ENCODE measurements at places on chromosomes 12 and 14.

DNA sequence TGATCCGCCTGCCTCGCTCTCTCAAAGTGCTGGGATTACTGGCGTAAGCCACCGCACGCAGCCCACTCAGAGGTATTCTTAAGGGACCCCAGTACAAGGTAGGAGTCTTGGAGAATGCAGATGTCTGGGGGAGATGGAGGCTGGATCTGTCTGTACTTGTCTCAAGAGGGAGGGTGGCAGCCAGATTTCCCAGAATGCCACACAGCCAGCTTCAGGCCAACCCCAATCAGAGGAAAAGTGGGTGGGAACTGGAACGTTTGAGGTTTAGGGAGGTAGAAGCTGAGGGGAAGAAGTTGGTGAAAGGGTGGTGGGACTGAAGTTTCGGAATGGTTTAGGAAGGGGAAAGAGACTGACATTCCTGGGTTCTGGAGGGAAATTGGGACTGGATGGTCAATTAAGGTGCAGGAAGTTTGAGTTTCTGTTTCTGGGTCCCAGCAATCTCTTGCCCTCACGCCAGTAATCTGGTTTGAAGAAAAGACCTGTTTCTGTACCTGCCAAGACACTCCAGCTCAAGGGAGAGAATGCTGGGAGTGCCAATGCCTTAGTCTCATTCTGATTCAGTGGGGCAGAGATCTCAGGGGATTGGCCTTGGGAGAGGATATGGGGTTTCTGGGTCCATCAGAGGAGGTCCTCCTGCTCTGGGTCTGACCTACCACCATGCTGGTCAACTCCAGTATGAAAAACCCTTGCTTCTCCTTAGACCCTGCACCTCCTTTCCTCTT lies 8.1 kb upstream of the ZNF385A start:
- no peak for DNase-seq

- no peak for DNase-seq
Measured at GRCh38 chr12:126163984-126164383, 1098.7 kb downstream of the AACS start.

DNA sequence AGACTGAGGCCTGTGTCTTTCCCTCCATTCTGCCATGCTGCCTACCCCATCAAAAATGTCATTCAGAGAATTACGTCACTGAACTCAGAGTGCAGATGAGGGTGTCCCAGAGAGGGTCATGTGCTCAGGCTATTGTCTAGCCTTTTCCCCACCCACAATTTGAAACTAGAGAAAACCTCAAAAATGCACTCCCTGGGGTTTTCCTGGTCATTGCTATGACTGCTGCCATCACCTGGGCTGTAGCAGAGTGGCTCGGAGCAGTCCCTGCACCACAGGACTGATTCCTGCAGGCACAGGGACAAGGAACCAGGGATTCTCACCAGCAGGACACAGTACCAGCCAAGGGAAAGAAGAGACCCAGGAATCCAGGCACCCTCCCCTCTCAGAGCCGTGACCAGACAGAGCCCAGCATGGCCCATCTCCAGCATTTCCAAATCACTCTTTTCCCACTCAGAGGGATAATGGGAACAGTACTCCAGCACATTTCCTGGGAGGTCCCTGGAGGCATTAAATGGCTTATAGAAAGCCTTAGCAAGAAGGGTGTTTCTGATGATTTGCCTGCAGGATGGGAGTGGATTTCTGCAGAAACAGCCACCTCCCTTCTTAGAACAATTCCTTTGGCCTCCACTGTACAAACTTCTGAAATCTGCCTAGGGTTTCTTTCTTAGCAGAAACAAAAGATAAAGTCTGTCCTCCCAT lies 45.9 kb downstream of the VWF start:
- DNase-seq = no peak

- no peak for DNase-seq
Measured at GRCh38 chr12:103455020-103455763, 40.6 kb downstream of the C12orf42 start.

DNA sequence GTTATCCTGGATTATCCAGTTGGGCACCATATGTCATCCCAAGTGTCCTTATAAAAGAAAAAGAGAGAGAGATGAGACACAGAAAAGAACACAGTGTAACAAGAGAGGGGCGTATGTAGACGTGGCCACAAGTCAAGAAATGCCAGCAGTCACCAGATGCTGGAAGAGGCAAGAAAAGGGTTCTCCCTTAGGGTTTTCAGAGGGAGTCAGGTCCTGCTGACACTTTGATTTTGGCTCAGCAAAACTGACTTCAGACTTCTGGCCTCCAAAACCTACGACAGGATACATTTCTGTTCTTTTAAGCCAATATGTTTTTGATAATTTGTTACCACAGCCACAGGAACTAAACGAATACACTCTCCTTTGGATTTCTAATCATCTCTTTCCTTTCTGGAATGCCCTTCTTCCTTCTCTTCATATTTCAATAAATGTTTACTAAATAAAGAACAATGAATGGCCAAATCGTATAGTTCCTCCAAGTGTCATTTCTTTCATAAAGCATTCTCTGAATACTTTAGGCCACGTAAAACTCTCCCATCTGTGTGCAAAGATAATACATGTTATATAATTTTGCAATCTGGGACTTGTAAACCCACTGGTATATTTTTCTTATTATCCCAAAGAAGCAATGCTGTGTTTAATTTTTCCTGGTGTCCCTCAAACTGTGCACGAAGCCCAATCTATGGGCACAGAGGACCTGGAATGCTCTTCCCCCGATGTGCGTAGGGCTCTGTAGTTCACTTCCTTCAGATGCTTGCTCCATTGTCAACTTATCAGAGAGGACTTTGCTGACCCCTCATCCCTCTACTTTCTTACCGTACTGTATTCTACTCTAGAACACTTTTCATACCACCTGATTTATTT lies 303.6 kb downstream of the CEP128 start:
- DNase-seq = no peak

DNA sequence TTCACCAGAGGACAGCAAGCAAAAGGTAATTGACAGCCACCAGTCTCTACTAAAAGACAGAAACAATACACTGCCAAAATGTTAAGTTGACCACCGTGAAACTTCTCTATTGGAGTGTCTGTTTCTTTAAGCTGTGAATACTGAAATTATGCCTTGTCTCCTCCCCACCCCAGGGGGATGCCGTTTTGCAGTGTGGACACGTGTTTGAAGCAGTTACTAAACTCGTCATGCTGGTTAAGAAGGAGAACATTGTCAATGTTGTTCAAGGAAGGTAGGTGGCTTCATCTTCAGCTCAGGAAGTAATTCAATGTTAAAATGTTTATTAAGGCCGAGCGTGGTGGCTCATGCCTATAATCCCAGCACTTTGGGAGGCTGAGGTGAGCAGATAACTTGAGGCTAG lies 32.8 kb downstream of the KCTD10 start:
- DNase-seq = no peak

DNA sequence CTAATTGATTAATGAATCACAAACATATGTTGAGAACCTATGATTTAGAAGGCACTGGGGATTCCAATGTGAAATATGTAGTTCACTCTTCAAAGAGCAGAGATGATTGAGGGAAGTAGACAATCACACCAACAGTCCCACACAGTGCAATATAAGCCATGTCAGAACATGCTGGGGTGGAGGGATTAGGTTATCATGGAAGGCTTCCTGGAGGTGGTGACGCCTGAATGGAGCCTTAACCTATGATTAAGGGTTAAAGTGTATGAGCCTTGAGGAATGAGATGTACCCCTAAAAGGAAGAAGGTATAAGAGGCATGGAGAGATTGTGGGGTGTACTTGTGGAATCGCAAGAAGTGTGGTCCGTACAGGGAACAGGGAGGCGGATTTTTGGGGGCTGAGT lies 31.3 kb downstream of the ERH start:
- DNase-seq = no peak

DNA sequence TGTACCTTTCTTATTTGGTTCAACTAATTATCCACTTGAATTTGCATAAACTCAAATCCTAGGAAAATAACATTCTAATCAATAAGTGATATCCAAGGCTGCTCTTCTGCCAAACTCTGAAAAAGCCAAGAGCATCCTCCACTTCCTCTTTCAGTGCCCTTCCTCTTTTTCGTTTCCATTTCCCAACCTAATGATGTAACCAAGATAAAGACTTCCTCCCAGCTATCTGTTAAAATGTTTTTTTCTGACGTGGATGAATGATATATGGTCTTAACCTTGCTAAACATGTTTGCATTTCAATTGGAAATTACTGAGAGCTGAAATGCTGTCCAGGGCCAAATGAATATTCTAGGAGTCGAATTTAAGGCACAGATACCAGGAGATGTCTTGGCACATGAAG lies 459.5 kb upstream of the PDE3A start:
- DNase-seq = no peak

DNA sequence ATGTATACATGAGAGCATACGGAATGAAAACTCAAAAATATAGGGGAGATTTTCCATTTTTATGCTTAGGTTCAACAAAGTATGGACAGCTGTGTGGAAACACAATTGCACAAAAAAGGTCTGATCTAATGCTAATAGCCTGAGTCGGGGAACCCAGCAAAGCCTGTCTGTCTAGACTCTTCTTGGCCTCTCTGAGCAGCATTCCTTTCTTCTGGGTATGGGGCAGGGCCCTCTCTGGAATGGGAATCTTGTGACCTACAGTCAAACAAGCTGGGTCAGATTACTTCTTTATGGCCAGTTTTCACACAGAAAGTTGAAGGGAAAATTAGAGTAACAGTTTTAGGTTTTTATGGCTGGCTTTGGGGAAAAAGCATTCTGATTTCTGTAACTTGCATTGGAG lies 534.0 kb upstream of the LMO3 start:
- DNase-seq = no peak

DNA sequence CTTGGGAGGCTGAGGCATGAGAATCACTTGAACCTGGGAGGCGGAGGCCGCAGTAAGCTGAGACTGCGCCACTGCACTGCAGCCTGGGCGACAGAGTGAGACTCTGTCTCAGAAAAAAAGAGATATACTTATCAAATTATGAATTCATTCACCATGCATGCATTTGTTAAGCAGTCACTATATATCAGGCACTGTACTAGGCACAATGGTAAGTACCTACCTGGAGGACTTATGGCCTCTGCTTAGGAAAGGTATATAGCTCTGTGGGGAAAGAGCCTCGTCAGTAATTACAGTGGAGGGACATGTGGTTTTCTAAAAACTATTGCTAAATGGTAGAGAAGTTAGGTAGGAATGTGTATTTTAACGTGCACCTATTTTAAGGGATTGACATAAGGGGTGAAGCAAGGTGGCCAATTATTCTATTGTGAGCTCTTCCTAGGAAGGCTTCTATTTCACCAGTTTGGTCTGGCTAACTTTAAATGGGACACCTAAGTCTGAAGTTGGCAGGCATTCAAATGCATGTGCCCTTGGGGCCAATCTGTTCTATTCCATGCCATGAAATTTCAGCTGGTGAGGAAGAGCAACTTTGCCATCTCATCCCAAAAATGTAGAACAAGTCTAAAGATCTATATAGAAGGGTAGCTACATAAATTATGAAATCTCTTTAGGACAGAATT lies 15.0 kb downstream of the TCP11L2 start:
- no peak for DNase-seq

DNA sequence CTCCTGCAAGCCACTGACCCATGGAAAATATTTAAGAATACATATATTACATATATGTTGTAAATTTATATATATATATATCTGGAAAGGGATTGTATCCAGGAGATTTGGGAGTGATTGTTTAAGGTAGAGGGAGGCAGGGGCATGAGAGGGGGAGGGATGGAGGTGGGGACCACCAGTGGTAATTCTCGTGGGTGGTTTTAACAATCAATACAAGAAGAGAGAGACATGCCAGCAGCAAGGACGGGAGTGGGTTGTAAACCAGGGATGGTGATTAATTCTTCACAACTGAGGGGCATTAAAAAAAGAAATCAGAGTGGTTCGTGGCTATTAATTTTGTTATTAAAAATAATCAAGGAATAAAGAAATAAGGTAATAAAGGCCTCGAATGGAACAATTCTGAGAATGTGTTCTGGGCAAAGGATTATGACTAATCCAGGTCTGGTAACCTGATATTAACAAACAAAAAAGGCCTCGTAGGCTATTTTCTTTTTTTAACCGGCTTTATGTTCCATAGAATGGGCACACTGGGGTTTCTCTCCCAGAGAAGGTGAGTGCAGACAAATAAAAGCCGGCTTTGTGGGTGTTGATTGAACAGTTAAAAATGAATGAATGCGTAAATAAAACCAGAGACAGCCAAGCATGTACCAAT lies 8.3 kb upstream of the RTL1 start:
- no peak for DNase-seq

DNA sequence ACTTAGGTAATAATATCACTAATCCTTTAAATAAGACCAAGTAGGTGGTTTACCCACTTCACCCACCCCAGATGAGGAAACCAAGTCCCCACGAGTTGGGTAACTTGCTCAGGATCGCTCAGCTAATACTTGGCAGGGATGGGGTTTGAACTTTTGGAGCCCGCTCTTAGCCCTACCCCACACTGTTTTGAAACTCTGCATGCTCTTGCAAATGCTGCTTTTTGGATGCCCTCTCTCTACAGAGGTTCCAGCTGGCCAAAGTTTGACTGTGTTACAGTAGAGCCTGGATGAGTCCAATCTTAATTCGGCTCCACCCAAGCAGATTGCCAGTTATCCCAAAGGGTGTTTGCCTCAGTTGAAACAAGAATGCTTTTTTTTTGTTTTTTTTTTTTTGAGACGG lies 6.8 kb downstream of the PLEKHG3 start:
- no peak for DNase-seq

DNA sequence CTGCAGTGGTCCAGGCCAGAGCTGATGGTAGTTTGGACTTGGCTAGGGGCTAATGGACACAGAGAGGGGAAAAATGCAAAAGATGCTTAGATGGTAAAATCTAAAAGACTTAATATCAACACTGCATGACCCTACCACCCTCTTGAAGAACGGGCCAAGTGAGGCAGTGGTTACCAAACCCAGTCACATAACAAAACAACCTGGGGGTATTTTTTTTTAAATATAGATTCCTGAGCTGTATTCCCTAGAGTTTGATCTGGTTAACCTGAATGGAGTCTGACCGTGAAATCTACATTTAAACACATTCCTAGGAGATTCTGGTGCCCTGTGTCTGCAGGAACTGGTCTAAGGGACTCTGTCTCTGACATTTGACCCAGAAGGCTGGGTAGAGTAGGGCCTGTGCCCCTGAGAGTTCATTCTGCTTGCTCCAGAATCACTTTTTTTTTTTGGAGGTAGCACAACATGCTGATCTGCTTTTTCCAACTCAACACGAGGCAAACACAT lies 15.7 kb downstream of the ABHD4 start:
- no peak for DNase-seq

DNA sequence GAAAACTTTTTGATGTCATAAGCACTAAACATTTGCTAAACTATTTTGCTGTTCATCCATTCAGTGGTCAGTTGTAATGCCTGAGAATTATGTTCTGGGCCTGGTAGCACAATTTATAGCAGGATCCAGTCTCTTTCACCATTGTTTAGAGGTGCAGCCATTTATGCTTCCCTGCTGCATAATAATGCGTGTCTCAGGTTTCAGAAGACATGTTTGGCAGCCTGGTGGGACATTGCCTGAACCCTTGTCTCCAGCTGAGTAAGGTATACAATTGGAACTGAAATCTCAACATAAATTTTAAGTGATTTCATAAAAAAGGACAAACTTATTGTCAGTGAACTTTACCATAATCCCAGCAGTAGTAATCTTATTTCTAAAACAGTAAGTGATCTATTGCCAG lies 94.8 kb downstream of the POLR3B start:
- no peak for DNase-seq
